Stimulated activated CD8-positive, alpha-beta memory T cell treated with anti-CD3 and anti-CD28 coated beads, Interleukin-4, amount 100 ng/mL, for 4 hours (primary cell): ENCODE measurements at places on chromosomes 12 and 14.

DNA sequence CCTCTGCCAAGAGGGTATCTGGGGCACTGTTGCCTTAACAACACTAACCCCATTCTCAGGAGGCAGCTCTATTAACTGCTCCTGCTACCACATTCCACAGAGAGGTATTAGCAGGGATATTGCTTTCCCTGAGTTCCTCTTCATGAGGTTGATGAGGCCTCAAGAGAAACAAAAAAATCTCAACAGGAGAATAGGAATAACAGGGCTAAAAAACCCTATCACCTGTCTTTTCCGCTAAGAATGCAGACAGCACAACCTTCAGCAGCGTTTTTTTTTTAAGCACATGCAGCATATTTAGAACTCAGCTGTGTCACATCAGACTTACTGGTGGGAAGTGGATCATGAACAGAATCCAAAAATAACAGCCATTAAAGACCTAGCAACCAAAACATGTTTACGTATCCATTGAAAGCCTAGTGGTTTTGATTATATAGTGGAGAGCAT is 29.2 kb downstream of the ATF7 start:
- no peak for DNase-seq

GRCh38 chr12:54417712-54418440 is 1.2 kb downstream of the ITGA5 start:
- no peak for DNase-seq

DNA sequence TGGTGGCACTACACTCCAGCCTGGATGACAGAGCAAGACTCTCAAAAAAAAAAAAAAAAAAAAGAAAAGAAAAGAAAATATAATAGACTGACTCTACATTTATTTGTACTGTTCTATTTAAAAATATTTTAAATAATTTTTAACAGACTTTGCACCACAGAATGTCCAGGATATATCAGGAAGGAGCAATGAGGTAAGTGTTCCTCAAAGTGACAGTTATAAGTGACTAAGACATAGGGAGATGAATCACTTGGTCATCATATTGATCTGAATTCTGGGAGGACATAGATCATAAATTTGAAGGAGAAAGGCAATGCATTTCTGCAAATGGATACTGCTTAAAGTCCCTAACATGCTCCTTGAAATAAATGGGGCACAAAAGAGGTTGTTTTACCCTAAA is 221.5 kb downstream of the KCNC2 start:
- DNase-seq: no peak

- DNase-seq: no peak
Measured at GRCh38 chr12:91093341-91093740, 18.0 kb downstream of the LUM start.

DNA sequence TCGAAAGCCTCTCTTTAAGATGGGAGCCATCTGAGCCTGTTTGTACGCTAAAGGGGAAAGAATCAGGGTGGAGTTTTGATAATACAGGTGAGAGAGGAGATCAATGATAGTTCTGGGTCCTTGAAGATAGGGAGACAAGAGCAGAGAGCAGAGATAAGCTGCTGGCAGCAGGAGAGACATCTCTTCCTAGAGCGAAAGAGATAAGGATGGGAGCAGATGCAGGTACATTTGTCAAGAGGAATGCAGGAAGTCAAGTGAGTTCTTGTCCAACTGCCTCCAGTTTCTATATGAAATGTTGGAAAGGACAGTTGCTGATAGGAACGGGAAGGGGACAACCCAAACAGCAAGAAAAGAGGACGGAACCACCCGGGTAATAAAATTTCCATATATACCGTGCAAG is 24.7 kb upstream of the HIF1A start:
- no peak for DNase-seq

- DNase-seq: no peak
Measured at GRCh38 chr14:68160779-68161546, 341.4 kb downstream of the RAD51B start.

- no peak for DNase-seq
Measured at GRCh38 chr14:66420251-66421006, 65.7 kb upstream of the CCDC196 start.

- no peak for DNase-seq
Measured at GRCh38 chr12:122072031-122072970, 6.3 kb upstream of the MLXIP start.

DNA sequence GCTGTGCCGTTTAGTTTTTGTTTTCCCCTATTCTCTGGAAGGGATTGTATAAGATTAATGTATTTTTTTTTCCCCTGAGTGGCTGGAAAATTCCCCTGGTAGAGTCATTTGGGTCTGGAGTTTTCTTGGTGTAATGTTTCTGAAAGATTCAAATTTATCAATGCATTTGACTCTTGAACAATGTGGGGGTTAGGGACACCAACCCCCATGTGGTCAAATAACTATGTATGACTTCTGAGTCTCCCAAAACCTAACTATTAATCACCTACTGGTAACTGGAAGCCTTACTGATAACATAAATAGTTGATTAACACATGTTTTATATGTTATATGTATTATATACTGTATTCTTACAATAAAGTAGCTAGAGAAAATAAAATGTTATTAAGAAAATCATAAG is 220.1 kb upstream of the PDE3A start:
- DNase-seq: no peak

GRCh38 chr14:61644834-61645233 is 50.5 kb upstream of the HIF1A start:
- no peak for DNase-seq

DNA sequence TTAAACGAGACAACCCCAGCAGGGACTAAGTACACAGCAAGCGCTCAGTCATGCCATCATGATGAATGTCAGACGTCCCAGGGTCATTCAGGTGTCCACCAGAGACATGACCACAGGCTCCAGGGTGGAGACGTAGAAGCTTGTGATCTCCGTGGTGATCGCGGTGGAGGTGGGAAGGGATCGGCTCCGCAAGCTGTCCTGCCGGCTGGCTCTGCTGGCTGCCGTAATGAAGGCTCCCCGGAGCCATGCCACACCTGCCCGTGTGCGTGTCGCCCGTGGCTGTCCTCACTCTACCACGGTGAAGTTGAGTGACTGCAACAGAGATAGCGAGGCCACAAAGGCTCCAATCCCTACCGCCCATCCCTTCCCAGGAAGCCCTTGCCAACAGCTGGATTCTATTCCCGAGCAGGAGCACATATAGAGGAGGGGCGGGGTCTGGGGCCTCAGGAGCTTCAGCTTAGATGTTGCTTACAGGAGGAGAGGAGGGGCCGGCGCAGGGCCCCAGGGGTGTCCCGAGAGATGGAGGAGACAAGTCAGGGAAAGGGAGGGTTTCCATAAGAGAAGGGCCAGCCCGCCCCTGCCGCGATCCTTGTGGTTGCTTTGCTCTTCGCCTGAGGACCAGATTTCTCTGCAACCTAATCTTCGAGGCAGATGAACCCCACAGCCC is 332.6 kb upstream of the SFSWAP start:
- DNase-seq: no peak

GRCh38 chr12:5623411-5623810 is 191.5 kb downstream of the NTF3 start:
- no peak for DNase-seq

GRCh38 chr12:119479121-119479561 is 114.4 kb upstream of the TMEM233 start:
- DNase-seq: no peak

GRCh38 chr14:104931304-104931770 is 6.7 kb downstream of the PLD4 start:
- DNase-seq: no peak

DNA sequence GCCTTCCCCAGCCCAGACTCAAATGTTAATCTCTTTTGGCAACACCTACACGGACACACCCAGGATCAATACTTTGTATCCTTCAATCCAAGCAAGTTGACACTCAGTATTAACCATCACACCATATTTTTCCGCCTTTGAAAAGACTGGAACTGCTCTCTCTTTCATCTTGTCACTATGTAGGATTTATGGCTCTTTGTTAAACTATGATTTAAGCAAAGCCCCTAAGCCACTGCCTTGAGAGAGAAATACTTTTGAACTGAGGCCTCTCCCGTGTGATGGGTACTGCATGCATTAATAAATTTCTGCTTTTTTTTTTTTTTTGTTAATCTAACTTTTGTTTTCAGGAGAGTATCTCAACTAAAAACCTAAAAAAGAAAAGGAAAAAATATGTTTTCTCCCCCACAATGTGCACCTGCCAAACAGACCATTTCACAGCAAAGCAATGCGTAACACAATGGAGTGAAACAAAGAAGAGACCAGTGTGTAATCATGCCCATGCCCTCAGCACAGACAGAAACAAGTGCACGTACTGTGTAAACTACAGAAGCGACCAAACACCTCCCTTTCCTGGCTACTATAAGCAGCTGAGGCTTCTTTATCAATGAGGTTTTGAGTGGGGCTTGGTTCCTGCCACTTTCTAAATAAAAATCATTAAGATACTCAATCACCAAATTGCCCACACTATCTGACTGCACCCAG is 28.3 kb upstream of the ETFBKMT start:
- no peak for DNase-seq

- DNase-seq: peak; percentile 3
Measured at GRCh38 chr14:59189091-59189785, 771 bp downstream of the DAAM1 start.

DNA sequence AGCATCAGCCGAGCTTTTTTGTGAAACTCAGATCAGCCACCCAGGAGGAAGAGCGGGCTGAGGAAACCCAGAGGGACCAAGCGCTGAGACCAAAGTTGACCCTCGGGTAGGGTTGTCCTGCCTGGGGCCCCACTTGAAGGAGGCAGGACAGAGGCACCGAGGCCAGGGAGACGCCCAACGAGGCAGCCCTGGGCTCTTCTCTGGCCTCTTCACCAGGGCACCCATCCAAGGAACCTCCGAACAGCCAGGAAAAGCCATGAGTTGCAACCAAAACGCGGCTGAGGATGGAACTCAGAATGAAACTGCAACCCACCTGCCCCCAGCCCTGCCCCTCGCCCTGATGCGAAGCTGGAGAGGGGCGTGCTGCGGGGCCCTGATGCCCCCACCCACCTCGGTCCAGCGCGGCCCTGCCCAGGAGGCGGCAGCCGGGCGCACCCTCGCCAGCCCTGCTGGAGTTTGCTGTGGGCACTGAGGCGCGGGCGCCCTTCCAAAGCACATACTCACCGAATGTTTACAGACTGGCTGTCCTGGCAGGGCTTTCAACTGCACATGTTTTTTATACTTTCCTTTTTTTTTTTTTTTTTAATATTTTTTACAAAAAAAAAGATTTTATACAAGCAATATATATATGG is 41.9 kb downstream of the JDP2 start:
- DNase-seq: no peak

DNA sequence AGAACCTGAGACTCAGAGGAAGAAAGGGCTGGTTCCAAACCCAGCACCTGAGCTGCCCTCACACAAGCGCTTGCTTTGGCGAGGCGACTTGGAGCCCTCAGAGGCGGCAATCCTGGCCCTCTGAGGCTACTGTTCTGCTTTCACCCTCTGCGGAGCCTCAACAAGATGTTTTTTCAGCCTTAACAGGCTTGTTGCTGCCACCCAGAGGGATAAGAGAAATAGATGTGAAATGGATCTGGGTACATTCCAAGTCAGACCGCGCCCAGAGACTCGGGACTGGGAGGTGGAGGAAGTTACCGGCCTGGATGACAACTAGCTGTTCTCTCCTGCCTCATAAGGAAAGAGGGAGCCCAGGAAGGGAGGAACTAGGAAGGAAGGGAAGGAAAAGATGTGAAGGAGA is 89.6 kb downstream of the TTC7B start:
- no peak for DNase-seq

- no peak for DNase-seq
Measured at GRCh38 chr12:19312637-19313036, 126.7 kb upstream of the AEBP2 start.

DNA sequence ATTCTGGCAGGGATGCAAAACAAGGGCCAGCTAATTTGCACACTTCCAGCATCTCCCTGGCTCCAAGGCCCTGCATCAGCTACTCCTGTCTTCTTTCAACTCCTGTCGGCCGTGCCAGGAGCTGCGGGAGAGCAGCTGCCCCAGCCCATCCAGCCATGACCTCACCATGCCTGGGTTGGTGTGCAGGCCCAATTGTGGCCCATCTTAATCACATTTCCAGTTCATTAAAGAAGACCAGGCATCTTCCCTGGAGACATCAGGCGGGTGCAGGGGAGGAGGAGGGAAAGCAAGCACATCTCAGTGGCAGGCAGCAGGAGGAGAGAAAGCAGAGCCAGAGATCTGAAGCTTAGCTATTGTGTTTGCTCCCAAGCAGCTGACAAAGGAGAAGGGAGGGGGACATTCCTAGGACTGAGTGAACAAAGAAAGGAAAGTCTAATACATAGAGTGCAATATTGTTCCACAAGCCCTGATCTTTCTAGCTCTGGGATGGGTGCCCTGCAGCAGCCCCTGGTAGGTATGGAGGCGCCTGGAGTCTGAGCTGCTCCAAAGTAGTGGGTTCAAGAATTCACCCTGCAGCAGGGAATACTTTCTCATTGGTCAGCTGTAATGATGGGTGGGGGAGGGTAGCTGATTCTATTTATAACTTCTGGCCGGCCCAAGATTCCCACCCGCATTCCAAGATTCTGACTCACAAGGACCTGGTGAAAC is 40.1 kb downstream of the VWF start:
- no peak for DNase-seq

GRCh38 chr14:61409782-61410181 is 88.4 kb downstream of the PRKCH start:
- no peak for DNase-seq

DNA sequence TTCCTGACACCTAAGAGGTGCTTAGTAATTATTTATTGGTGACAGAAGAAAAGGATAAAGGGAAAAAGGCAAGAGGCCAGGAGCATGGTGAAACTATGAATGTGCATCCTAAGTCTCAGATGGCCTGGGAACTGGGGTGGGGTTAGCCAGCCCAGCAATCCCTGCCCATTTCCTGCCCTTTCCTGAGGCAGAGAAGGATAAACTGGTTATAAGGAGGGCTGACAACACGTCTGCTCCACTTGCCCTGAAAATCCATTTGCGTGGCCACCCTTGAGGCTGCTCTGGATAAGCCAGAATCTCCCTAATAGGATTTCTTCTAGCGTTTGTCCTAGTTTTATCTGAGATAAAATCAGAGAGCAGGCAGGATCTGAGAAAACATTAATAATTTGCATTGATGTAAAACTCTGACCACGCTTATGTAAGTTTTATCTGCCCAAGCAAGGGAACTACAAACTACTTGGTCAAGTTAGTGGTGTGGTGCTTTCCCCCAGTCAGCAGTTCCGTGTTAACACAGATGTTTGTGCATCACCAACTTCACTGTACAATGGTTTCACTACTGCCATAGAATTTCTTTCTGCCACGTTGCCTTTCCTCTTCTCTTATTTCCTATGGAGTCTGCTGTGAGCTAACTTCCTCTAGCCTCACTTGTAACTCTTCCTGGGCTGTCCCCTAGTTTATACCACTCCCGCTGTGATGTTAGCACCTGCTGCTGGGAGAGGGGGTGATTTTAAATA is 392.7 kb downstream of the RPS29 start:
- no peak for DNase-seq

- no peak for DNase-seq
Measured at GRCh38 chr14:100359881-100360280, 36.7 kb downstream of the SLC25A47 start.

GRCh38 chr14:20343862-20344220 is 406 bp downstream of the PARP2 start:
- no peak for DNase-seq

DNA sequence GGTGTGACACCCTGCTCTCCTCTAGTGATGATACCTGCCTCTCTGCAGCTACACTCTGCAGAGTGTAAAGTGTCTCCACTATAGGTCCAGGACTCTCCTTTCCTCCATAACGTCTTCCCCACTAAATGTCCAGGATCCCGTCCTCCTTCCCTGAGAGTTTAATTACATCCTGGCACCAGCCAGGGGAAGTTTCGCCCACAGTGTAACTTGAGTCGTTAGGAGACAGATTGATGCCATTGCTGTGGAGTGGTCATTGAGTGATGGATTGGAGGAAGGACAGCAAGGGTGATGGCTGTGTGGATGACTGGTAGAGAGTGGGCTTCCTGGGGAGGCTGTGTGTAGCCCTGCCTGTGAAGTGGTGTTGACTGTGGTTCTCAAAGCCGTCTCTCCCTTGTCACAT is 84.0 kb upstream of the TMEM132D start:
- DNase-seq: no peak
